ENCODE measurements at places on chromosomes 16 and 17. TPM values are rescaled to one million over a fixed set of nuclear protein-coding genes. Genes with fewer than 3 reads are reported as not detected.

Gene GOSR1
- total RNA-seq: 51.4 TPM

Gene SULT1A1
- 51.9 TPM for total RNA-seq

Gene PRSS33
- 0.10 TPM for total RNA-seq

Gene CLEC18A
- 0.02 TPM for total RNA-seq

Gene BAHCC1
- 3.4 TPM for total RNA-seq

Gene CCDC200
- not detected for total RNA-seq

Gene NTN3
- 0.14 TPM for total RNA-seq

Gene TBC1D3C
- not detected for total RNA-seq

Gene WFIKKN1
- total RNA-seq: not detected

Gene ENGASE
- 4.3 TPM for total RNA-seq

Gene ACSM2A
- total RNA-seq: not detected

Gene SLC52A1
- not detected for total RNA-seq

Gene OR3A2
- total RNA-seq: not detected

Gene CSH1
- not detected for total RNA-seq

Gene KRT36
- not detected for total RNA-seq

Gene SEBOX
- total RNA-seq: not detected

Gene HCRT
- not detected for total RNA-seq

Gene GAS7
- 1.1 TPM for total RNA-seq

Gene CTRB1
- total RNA-seq: not detected

Gene UNC13D
- total RNA-seq: 1.9 TPM

Gene MAPT
- 1.3 TPM for total RNA-seq

Gene PRDM7
- total RNA-seq: not detected

Gene CES5A
- total RNA-seq: not detected

Gene HBA1
- not detected for total RNA-seq

Gene ZFP3
- total RNA-seq: 0.04 TPM

Gene CD300LF
- not detected for total RNA-seq

Gene HP
- not detected for total RNA-seq

Gene C17orf50
- not detected for total RNA-seq

Gene EFNB3
- 6.2 TPM for total RNA-seq

Gene TAC4
- not detected for total RNA-seq

Gene GAST
- total RNA-seq: not detected

Gene TBC1D3
- not detected for total RNA-seq

Gene KRT20
- total RNA-seq: not detected

Gene RFFL
- 20.7 TPM for total RNA-seq

Gene NQO1
- total RNA-seq: 2,318 TPM

Gene PRSS21
- not detected for total RNA-seq

Gene CRHR1
- 1.2 TPM for total RNA-seq

Gene TMEM88
- total RNA-seq: not detected
